DMS79 (cell line): ENCODE measurements at places on chromosomes 7 and 10.

- no peak for DNase-seq
Observed at GRCh38 chr10:131578472-131578970, 267.0 kb upstream of the TCERG1L start.

- DNase-seq, result no peak
Observed at GRCh38 chr10:123549761-123550454, 116.2 kb upstream of the GPR26 start.

DNA sequence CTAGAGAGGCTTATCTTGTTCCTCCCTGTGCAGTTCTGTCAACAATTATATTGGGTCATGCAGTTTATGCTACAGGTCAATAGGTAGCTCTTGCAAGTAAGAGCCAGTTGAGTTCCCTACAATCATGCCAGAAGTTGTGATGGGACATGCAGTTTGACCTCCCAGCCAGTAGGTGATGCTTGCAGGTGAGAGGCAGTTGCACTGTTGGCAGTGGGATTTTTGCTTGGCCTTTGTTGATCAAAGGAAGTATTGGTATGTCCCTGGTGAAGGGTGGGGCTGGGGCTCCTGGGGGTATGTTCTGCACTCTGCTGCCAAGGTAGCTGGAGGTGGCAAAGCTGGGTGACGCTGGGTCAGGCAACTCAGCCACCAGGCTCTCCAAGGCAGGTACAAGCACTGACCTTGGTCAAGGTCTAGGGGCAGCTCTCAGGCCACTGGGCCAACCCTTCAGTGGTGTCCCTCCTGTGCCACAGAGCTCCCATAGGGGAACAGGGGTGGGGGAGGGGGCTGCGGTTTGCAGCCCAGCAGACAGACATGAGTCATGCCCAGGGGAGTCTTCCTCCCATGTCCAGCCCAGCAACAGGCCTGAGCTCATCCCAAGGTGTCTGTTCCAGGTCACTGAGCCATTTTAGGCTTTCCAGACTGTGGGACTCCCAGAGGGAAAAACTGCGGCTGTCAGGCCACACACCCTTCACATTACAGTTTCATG lies 43.3 kb downstream of the MEOX2 start:
- DNase-seq, result no peak

DNA sequence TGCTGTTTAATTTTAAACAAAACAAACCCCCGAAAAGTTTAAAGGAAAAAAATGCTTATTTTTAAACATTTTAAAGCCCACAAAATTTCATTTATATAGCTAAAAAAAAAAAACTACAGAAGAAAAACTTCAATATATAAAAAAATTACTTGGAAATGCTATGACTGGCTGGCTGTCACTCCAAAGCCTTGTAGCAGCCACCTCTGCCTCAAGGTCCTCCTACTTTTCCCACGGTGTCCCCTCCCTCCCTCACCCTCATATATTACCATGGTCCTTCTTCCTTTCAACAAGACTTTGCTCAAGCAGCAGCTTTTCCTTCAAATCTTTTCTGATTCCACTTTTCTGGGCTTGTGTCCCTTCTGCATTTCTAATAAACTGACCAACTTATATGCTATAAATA lies 122.0 kb downstream of the TPK1 start:
- no peak for DNase-seq

DNA sequence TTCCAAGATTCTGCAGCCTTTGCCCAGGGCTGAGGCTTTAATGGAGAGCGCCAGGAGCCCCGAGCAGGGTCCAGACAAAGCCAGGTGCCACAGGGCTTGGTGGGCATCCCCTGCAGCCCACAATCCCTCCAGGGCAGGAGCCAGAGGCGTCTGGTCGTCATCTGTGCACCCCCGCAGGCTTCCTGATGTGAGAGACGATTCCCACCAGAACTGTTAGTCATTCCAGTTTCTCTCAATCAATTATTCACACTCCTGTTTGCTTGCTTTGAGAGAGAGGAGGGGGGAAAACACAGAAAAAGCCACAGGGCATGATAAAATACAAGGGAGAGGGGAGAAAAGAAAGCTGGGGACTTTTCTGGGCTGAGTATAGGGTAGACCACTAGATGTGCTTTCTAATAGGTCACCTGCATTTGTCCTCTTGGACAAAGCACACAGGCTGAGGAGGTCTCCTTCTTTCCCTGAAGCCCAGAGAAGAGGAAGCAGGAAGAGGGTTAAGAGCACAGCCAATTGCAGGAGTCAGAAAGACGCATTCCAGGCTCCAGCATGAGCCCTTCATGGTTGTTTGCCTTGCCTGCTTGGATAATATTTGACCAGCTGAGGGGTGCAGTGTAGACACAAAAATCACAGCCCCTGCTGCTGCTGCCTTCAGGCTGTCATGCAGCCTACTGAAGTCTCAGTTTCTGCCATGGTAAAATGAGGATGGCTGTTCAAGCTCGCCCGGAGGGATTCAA lies 194.4 kb downstream of the PLXNA4 start:
- no peak for DNase-seq

- DNase-seq, result no peak
Observed at GRCh38 chr10:23016636-23017035, 78.7 kb upstream of the MSRB2 start.

DNA sequence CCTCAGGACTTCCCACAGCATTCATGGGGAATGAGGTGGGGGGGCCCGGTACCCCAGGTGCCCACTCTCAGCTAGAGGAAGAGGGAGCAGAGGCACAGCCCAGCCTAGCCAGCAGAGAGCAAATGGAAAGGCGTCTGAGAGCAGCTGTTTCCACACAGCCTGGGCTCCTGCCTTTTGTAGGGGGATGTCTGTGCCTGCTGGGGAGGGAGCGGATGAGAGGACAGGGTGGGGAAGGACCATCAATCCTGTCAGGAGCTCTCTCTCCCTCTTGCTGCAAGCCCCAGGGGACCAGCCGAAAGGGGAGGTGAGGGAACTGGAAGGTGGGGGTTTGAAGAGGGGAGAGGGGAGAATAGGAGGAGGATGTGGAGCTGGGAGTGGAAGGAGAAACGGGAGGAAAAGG lies at the start of gene PKD2L1:
Gene PKD2L1, minus strand, starts transcription at position 150 of the 400 bp plus-strand sequence. Its CDS starts 125 bp downstream, at position 25.
- DNase-seq, result no peak

DNA sequence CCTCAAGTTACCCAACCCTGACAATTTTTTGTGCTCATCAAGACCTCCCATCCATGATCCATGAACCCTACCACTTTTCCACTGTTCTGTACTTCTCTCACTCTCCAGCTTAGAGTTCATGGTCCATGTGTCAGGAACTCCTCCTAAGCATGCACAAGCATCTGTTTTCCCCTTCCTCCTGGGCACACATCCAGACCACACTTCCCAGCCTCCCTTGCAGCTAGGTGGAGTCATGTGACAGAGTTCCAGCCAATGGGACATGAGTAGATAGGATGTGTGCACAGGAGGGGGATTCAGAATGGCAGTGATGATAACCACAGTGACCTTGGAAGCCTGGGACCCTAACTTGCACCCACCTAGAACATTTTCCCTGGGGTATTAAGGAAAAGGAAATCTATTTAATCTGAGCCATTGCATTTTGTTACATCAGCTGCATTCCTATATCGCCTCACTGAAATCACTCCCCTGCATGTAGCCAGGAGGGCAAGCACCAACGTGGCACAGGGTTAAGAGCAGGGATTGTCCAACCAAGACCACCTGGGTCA lies 9.6 kb upstream of the FRMPD2 start:
- DNase-seq, result no peak

- no peak for DNase-seq
Observed at GRCh38 chr7:6647080-6647479, 10.0 kb downstream of the ZNF316 start.

DNA sequence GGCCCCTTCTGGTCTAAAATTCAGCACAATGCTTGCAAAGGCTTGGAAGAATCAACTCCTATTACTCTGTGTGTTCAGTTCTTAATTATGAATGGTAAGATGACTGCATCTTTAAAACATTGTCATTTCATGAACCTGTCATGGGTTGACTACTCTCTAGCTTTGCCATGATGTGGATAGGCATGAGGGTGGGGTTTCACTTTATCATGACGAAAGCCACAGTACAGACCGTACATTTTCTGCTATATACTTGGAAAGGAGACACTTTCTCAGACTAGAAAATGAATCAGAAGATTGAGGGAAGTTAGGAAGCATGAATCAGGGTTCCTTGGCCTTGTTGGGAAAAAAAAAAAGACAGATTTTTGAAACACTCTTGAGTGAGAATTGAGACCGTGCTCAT lies 19.7 kb upstream of the MSRB2 start:
- no peak for DNase-seq

DNA sequence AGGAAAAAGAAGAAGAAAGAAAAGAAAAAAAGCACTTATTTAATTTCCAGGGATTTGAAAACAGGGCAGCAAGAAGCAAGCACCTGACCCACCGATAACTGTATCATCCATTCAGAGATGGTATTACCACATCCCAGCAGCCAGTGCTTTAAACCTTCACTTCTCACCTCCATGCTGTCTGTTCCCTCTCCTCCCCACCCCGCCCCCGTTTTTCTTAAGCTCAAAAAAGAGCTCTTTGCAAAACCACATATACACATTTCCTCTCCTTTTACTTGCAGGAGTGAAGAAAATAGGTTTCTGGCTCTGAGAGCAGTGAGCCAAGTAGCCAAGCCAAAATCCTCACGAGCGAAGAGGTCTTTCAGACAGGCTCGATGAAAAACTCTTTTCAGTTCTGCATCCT lies 2.2 kb downstream of the STOX1 start:
- no peak for DNase-seq

GRCh38 chr7:158957921-158958491 lies 101.6 kb downstream of the DYNC2I1 start:
- peak; percentile 49 for DNase-seq

- no peak for DNase-seq
Observed at GRCh38 chr10:70594161-70594560, 8.4 kb downstream of the PRF1 start.

GRCh38 chr7:15580604-15581351 lies 19.0 kb upstream of the AGMO start:
- DNase-seq, result no peak

DNA sequence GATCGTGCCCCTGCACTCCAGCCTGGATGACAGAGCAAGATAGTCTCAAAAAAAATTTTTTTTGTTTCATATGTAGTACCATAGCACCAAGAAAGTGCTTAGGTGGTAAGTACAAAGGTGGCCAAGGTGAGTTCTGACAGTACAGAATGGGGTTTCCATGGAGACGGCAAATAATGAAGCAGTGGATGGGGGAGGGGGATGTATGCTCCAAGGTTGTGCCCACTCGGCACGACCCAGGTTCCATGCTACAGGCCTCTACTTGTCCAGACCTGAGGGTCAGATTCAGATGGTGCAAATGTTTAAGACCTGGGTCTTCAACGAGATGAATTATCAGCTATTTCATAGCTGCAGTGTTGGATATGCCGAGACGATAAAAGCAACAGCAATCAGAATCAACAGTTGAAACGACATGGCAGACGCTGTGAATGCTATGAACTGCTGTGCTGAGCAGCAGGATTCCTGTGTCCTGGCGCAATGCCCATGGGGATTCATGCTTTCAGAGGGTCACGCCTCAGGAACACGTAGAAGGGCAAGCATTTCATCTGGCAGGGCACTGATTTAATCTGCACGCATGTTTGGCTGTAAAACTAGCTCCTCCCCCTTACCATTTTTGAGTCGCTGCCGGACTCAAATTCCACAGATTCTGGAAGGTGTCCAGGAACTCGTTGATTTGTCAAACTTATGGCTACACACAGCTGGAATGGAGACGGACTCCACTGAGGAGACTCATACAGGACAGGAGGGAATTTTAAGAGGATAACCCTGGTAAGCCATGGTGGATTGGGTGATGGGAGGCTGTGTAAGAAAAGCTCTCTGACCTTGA lies 256.5 kb downstream of the FRMD4A start:
- DNase-seq, result peak; percentile 22

DNA sequence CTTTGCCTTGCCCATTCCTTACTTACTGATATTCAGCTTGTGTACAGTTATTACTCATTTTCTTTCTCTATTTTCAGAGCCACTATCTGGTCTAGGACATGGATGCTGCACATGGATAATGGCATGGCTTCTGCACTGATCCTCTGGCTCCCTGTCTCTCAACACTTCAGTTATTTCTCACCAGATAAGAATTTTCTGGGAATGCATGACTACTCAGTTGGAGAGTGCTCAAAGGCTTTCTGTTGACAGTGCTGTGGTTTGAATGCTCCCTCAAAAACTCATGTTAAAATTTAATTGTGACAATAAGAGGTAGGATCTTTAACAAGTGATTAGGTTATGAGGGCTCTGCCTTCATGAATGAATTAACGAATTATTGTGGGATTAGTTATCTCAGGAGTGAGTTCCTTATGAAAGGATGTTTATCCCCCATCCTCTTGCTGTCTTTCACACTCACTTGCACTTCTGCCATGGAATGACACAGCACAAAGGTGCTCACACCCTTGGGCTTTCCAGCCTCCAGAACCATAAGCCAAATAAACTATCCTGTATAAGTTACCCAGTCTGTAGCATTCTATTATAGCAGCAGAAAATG lies 16.1 kb upstream of the PIK3CG start:
- DNase-seq, result no peak

GRCh38 chr7:144144426-144144825 lies 21.4 kb downstream of the OR2A14 start:
- no peak for DNase-seq

GRCh38 chr7:3345699-3346481 lies 44.8 kb downstream of the SDK1 start:
- DNase-seq, result no peak

DNA sequence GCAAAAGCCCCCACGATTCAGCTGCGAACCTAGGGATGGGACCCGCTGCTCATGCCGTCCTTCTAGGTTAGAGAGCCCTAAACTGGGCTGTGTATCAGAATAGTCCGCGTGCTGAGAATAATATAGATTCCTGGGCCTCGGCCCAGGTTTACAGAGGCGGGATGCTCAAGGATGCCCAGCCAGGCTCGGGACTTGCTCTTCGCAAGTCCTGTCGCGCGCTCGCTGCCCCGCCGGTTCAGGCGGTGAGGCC lies 266 bp upstream of the STMP1 start:
- no peak for DNase-seq

DNA sequence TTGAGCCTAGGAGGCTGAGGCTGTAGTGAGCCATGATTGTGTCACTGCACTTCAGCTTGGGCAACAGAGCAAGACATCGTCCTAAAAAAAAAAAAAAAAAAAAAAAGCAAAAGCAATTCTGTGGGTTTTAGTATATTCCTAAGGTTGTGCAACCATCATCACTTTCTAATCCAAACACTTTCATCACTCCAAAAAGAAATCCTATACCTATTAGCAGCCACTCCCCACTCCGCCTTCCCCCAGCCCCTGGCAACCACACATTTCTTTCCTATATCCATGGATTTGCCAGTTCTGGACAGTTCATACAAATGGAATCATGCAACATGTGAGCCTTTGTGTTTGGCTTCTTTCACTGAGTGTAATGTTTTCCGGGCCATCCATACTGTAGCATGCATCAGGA lies 20.4 kb downstream of the ZAN start:
- DNase-seq, result no peak
